Ureter (tissue), 1 donor: ENCODE measurements at places on chromosomes 5 and 9. TPM values are rescaled to one million over a fixed set of nuclear protein-coding genes. Genes with fewer than 3 reads are reported as not detected.

The PCDHB15 gene
- 4.3 TPM for total RNA-seq

The MVB12B gene
- 37.5 TPM for total RNA-seq

The C9orf43 gene
- total RNA-seq: 0.62 TPM

DNA sequence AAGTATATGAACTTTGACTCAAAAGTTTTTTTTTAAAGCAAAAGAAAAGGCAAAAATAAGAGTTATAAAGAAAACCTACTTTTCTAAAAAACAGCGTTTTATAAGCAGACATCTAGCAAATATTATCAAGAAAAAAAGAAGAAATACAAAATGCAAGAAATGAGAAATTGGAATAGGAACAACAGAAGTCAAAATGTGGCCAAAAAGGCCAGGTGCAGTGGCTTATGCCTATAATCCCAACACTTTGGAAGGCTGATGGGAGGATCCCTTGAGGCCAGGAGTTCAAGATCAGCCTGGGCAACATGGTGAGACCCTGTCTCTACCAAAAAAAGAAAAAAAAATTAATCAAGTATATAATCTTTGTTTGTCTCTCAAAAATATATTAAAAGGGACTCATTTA lies 35.9 kb downstream of the APTX start:
- no peak for DNase-seq

DNA sequence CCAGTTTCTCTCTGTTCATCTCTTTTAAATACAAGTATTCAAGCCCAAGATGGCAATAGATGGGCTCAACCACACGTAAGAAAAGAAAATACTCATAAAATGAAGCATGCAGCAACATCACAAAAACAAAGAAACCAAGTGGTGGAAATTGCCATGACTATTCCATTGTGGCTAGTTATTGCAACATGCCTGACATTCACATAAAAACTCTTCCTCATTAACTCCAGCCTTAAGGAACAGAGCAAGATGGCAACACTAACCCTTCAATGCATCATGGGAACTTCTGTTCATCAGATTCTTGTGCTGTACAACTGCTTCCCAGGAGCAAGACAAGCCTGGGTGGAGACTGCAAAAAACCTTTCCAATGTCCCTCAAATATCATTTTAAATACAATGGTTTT lies 1.4 kb upstream of the GLIS3 start:
- DNase-seq: no peak

DNA sequence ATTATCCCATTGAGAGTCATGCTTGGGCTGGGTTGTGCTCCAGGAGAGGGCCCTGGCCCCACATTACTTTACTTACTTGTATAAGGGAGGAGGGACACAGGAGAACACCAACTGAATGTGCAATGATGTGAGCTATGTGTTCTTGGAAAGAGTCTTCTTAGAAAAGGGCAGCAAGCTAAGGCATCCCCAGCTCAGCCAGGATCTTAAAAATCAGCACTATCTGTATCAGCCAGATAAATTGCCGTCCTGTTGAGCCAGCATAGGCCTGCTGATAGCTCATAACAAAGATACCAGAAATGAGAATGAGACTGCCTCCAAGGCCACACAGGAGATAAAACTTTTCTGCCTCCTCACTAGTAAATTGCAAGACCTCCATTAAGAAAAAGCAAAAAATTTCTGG lies 357.5 kb downstream of the CAAP1 start:
- no peak for DNase-seq

DNA sequence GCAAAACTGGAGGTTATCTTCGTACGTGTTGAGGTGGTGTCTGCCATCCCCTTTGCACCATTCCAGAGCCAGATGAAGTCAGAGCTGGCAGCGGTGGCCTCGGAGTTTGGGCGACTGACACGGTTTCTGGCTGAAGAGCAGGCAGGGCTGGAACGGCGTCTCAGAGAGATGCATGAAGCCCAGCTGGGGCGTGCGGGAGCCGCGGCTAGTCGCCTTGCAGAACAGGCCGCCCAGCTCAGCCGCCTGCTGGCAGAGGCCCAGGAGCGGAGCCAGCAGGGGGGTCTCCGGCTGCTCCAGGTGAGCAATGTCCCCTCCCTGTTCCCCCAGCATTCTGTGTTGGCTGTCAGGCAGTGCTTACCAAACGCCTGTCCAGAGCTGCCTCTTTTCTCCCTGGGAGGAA lies 9.5 kb downstream of the TRIM41 start:
- DNase-seq: no peak

GRCh38 chr9:128552744-128553440 lies 505 bp downstream of the SPTAN1 start:
- peak; percentile 66 for DNase-seq

DNA sequence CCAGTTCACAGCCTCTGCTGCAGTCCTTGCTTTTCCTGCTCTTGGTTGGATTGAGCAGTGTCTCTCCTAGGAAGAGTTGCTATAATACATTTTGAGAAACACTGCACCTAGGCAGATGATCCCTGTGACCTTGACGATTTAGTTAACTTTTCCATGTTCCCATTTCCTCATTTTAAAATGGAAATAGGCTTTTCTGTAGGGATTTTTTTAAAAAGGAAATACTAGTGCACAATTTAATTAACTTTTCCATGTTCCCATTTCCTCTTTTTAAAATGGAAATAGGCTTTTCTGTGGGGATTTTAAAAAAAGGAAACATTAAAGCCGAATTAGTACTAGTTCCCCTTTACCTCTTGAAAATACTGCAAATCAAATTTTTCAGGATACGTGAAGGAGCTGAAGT lies 4.7 kb downstream of the ATP6V0E1 start:
- no peak for DNase-seq

DNA sequence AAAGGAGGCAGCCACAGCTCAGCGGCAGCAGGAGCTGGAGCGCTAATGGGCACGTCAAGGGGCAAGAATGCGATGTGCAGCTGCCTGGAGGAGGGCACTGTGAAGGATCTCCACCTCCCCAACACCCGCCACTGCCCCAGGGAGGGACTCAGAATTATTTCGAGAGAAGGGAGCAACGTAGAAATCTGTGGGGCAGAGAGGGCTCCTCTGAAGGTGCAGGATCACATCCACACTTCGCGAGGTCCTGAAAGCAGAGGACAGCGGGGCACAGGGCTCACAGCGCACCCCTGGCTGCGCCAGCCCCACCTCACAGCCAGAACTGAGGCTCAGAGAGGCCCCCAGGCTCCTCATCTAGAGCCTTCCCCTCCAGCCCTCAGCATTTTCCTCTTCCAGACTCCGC lies 7.9 kb downstream of the COL23A1 start:
- no peak for DNase-seq

DNA sequence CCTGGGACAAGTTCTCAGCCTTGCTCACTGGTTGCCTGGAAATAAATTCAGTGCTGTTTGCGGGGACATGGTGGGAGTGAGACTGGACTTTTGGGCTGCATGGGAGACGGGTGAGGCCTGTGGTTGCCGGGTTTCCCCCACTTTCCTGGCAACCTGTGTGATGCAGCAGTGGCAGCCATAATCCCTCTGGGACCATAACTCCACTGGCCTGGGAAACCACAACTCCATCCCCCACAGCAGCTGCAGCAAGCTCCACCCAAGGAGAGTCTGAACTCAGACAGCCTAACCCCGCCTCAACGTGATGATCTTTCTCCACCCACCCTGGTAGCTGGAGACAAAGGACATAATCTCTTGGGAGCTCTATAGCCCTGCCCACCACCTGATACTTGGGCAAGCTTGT lies 349.9 kb downstream of the PIK3R1 start:
- no peak for DNase-seq

DNA sequence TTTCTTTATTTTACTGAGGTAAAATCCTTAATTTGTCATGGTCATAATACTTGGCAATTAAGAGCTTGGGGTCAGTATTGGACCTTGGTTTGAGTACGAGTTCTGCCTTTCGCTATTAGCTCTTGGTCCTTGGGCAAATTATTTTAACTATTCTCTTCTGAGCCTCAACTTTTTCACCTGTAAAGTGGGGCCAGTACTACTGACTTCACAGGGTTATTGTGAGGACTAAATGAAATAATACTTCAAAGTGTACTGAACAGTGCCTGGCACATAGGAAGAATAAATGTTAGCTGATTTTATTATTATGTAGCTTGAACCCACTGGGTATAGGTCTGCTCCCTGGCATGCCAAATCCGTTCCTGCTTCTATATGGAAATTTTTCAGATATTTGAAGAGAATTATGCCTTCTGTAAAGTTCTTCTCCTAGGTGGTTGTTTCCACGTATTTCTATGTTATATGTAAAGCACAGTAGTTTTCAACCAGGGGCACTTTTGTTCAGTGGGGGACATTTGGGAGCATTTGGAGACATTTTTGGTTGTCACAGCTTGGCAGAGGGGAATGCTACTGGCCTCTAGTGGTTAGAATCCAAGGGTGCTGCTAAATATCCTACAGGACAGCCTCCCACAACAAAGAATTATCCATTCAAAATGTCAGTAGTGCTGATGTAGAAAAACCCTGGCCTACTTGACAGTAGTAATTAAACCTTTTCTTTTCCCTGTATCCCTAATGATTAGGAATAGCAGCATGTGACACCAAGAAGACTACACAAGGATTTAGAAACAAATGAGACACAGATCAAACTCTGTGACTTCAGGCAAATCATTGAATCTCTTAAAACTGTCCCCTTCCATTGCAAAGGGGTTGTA lies 4.5 kb downstream of the RCL1 start:
- DNase-seq: no peak

DNA sequence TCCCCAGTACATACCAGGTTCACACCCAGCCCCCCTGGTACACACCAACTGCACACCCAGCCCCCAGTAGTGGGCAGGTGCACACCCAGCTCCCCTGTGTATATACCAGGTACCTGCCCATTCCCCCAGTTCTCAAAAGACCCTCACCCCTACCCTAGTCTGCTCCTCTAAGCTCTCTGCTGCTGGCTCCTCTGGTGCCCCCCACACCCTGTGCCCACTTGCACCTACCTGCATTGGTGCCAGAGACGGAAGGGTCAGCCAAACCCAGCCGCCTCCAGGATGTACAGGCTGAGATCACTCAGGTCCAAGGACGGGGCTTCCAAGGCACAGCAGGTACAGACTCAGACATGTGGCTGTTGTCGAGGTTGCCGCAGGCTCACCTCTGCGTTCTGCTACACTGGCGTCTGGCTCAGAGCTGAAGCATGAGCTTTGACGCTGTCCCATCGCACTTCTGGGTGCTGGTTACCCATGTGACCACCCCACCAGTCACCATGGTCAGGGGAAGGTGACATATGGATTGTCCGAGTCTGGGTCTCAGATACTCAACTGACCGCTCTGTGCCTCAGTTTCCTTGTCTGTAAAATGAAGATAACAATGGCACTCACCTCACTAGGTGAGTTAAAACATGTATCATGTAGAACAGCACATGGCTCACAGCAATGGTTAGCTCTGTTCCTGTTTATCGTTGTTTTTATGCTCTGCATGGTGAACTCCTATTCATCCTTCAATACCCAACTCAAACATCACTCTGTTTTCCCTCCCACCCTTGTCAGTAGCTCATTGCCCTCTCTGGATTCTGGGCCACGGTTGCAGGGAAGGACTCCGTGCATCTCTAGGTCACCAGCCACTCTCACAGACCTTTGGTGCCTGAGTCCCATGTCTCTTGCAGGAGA lies 45.3 kb upstream of the SUSD3 start:
- peak; percentile 37 for DNase-seq

GRCh38 chr9:36470643-36471290 lies 70.7 kb upstream of the RNF38 start:
- DNase-seq: peak; percentile 62

- no peak for DNase-seq
Measured at GRCh38 chr5:118952992-118953651, 35.2 kb downstream of the DTWD2 start.

GRCh38 chr9:87034841-87035240 lies 87.5 kb upstream of the GAS1 start:
- no peak for DNase-seq

DNA sequence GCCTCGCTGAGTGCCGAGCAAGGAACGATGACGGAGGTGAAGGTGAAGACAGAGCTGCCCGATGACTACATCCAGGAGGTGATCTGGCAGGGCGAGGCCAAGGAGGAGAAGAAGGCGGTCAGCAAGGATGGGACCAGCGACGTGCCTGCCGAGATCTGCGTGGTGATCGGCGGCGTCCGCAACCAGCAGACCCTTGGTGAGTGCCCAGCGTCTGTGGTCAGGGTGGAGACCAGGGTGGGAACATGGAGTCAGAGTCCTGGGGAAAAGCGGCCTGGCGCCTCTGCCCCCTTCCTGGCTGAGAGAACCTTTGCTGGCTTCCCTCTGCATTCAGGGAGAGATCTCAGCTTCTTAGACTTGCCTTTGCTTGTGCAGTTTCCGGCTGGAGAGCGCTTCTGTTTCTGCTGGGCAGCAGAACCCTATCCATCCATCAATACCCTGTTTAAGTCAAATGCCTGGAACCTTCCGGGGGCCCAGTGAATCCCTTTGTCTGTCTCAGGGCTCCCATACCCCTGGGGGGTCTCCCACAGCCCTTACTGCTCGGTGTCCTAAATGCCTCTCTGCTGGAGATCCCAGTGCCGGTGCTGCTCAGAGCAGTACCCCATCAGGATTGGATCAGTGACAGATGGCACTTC lies 89.6 kb downstream of the AMBP start:
- no peak for DNase-seq

GRCh38 chr9:137739371-137740309 lies 120.8 kb downstream of the EHMT1 start:
- no peak for DNase-seq

GRCh38 chr9:38226491-38226951 lies 157.5 kb upstream of the SHB start:
- peak; percentile 38 for DNase-seq

- no peak for DNase-seq
Measured at GRCh38 chr9:35675204-35675603, 1.5 kb downstream of the CA9 start.

DNA sequence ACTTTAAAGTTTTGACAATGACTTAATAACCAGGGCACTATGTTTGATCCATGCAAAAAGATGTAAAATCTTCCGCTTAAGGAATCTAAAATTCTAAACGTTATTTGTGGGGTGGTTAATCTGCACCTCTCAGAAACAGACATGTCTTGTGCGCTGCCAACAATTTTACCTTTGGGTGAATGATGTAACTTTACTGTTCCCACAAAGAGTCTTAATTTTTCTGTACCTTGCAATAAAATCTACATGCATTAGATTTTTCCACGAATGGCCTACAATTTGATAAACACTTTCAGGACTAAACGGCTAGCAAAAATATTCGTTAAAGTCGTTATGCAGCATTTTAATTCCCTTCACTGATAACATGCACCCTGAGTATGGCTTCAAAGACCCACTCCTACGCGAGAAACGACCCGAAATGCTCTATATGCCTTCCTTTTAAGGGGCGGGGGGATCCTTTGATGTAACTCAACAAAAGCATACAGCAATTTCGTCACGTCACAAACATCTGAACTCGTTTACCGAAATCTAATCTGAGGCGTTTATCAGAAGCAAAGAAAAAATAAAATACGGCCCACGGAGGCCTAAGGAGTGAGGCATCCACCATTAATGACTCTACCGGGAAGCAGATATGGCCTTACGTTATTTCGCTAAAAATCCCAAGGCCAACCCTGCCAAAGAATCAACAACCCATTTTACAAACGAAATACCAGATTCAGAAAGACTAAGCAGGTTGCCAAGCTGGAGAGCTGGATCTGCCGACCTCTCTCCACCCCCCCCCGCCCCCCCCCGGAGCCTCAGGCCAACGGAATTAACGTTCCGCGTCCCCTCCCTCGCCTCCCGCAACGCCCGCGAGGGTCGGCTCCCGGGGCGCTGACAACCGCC lies 621 bp downstream of the AK6 start:
- DNase-seq: no peak
